Activated CD4-positive, alpha-beta T cell treated with anti-CD3 and anti-CD28 coated beads, Interleukin-2, amount 10 ng/mL, durations not matched to agents 24 days and 14 days (primary cell): ENCODE measurements at places on chromosomes 5 and 9. TPM values are rescaled to one million over a fixed set of nuclear protein-coding genes. Genes with fewer than 3 reads are reported as not detected.
A peak's percentile ranks its signal among the peaks of the same experiment; 100 is the strongest.

- H3K4me3 ChIP-seq: no peak overlapping the region
- no peaks in the 10 kb centered on the region for H3K4me1 ChIP-seq
- peaks cover 18% of the 10 kb centered on the region for H3K36me3 ChIP-seq
- no peak for DNase-seq
- H3K27me3 ChIP-seq: peaks cover 3% of the 10 kb centered on the region
Measured at GRCh38 chr5:151271336-151271735, 18.4 kb downstream of the GM2A start.

FOXB2 gene
- total RNA-seq: not detected in 2 replicates

DNA sequence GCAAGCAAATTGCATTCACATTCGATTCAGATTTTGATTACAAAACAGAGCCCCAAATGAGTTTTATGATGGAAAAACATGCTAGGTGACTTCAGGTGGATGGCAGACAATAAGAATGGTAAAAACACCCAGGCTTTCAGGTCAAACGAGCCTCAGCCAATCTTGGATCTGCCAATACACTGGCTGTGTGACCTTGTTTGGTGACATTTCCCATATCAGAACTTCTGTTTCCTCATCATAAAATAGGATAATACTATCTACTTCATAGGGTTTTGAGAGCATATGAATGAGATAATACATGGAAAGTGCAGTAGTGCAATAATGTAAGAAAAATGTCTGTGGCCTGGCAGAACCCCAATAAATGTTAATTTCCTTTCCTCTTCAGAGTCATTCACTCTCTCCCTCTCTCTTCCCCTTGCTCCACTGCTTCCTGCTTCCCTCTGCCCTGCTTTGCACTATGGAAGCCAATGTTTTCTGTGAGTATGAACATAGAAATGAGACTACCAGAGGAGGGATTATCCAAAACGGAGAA, 54.7 kb downstream of the SH3RF2 start:
- no peak overlapping the region for H3K4me3 ChIP-seq
- H3K27ac ChIP-seq: no peak overlapping the region
- no peak for DNase-seq
- no peaks in the 10 kb centered on the region for H3K4me1 ChIP-seq

GRCh38 chr5:44827681-44828080, 18.9 kb downstream of the MRPS30 start:
- H3K27me3 ChIP-seq: no peaks in the 10 kb centered on the region
- no peak overlapping the region for H3K27ac ChIP-seq
- no peak overlapping the region for H3K4me3 ChIP-seq
- peaks cover 27% of the 10 kb centered on the region for H3K36me3 ChIP-seq
- peaks cover under 1% of the 10 kb centered on the region for H3K4me1 ChIP-seq

ZNF79 gene
- total RNA-seq: 17.2 and 17.3 TPM in 2 replicates

- no peak for DNase-seq
- H3K4me3 ChIP-seq: no peak overlapping the region
- H3K27ac ChIP-seq: no peak overlapping the region
Measured at GRCh38 chr5:93100428-93100827, 480.6 kb downstream of the NR2F1-AS1 start.

GRCh38 chr9:78778861-78779374, 482.0 kb downstream of the PSAT1 start:
- no peaks in the 10 kb centered on the region for H3K4me1 ChIP-seq
- no peaks in the 10 kb centered on the region for H3K36me3 ChIP-seq

DMGDH gene
- not detected in 2 replicates for total RNA-seq

DNA sequence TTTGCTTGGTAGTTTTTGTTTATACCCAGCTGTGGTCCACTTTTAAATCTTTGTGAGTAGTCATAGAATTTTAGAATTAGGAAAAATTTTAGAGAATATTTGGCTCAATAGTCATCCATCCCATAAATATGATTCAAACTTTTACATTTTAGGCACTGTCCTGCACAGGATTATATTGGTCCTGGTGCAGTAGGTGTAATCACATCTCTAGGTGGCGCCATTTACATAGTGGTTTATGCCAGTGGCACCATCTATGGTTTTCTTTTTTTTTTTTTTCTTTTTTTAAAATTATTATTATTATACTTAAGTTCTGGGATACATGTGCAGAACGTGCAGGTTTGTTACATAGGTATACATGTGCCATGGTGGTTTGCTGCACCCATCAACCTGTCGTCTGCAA, 260.7 kb upstream of the KCNN2 start:
- no peaks in the 10 kb centered on the region for H3K36me3 ChIP-seq
- peak; percentile 51 for DNase-seq
- no peaks in the 10 kb centered on the region for H3K27me3 ChIP-seq
- no peaks in the 10 kb centered on the region for H3K4me1 ChIP-seq
- H3K4me3 ChIP-seq: no peak overlapping the region

- peaks cover 28% of the 10 kb centered on the region for H3K4me1 ChIP-seq
- no peak overlapping the region for H3K4me3 ChIP-seq
- H3K36me3 ChIP-seq: peaks cover 27% of the 10 kb centered on the region
- DNase-seq: no peak
- peak overlapping the region; percentile 78 for H3K27ac ChIP-seq
- H3K27me3 ChIP-seq: no peaks in the 10 kb centered on the region
Measured at GRCh38 chr9:35798658-35799374, 7.4 kb downstream of the NPR2 start.

GRCh38 chr5:155136216-155136850, 122.8 kb downstream of the KIF4B start:
- DNase-seq: no peak
- no peaks in the 10 kb centered on the region for H3K36me3 ChIP-seq
- H3K4me3 ChIP-seq: no peak overlapping the region
- H3K27ac ChIP-seq: no peak overlapping the region

- no peaks in the 10 kb centered on the region for H3K27me3 ChIP-seq
- H3K4me3 ChIP-seq: no peak overlapping the region
- DNase-seq: no peak
- no peaks in the 10 kb centered on the region for H3K36me3 ChIP-seq
- H3K4me1 ChIP-seq: peaks cover 2% of the 10 kb centered on the region
Measured at GRCh38 chr5:150119421-150120061, 33.2 kb upstream of the CSF1R start.

GRCh38 chr9:125747765-125748445, 732 bp downstream of the PBX3 start:
- peaks cover 23% of the 10 kb centered on the region for H3K27me3 ChIP-seq
- H3K4me1 ChIP-seq: peaks cover 30% of the 10 kb centered on the region
- DNase-seq: peak; percentile 83
- H3K4me3 ChIP-seq: peak overlapping the region; percentile 91

TMEM167A gene
- total RNA-seq: 82.0 and 87.4 TPM in 2 replicates

GRCh38 chr5:143890487-143890886, 78.5 kb downstream of the HMHB1 start:
- no peak overlapping the region for H3K27ac ChIP-seq
- no peak overlapping the region for H3K4me3 ChIP-seq
- no peaks in the 10 kb centered on the region for H3K36me3 ChIP-seq
- peaks cover 2% of the 10 kb centered on the region for H3K27me3 ChIP-seq

- DNase-seq: no peak
- H3K4me1 ChIP-seq: peaks cover 14% of the 10 kb centered on the region
- peaks cover 10% of the 10 kb centered on the region for H3K36me3 ChIP-seq
- no peak overlapping the region for H3K27ac ChIP-seq
- H3K27me3 ChIP-seq: no peaks in the 10 kb centered on the region
Measured at GRCh38 chr5:81182396-81183390, 50.4 kb upstream of the CKMT2 start.

DNA sequence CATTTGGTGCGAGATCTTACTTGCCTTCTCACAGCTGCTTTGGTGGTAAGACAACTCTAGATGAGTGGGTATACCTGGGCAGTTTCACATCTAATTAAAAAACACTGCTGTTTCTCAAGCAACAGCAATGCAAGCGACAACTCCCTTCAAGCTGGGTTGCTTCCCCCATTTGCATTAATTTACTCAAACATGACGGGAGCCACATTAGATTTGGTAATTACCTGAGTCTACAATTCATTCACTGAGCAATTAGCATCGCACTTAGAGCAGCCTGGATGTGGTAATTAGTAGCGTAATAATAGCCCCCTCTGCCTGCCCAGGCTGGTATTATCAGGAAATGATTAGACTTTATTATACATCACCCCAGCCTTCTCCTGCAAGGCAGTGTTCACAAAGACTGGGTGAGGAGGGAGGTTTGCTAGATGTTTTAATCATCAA, 73.4 kb downstream of the FBXO38 start:
- no peak for DNase-seq
- H3K4me3 ChIP-seq: no peak overlapping the region
- H3K27ac ChIP-seq: no peak overlapping the region
- H3K4me1 ChIP-seq: peaks cover 2% of the 10 kb centered on the region
- peaks cover 25% of the 10 kb centered on the region for H3K27me3 ChIP-seq
- no peaks in the 10 kb centered on the region for H3K36me3 ChIP-seq

GRCh38 chr5:135993880-135994636, 34.7 kb upstream of the TGFBI start:
- no peak for DNase-seq
- H3K4me1 ChIP-seq: no peaks in the 10 kb centered on the region
- H3K27me3 ChIP-seq: peaks cover 3% of the 10 kb centered on the region
- H3K36me3 ChIP-seq: no peaks in the 10 kb centered on the region

DNA sequence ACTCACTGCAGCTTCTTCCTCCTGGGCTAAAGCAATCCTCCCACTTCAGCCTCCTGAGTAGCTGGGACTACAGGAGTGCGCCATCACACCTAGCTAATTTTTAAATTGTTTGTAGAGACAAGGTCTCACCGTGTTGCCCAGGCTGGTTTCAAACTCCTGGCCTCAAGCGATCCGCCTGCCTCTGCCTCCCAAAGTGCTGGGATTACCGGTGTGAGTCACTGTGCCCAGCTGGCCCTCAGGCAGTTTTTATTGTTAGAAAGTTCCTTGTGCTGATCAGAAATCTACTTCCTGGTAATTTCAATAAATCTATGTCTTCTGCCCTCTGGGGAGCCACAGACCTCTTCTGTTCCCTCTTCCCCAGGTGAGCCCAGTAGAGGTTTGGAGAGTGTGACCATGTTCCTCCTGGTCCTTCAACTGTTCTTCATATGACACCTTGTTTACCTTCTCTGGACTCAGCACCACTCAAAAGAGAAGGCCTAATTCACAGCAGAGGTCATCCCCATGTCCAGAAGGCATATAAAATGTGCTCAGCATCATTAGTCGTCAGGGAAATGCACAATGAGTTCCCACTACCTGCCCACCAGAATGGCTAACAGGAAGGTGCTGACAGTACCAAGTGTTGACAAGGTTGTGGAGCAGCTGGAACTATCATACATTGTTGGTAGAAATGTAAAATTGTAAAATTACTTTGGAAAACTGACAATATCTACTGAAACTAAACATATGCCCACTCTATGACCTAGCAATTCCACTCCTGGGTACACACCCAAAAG, 10.4 kb downstream of the TMOD1 start:
- H3K27ac ChIP-seq: peak overlapping the region; percentile 82
- peaks cover 9% of the 10 kb centered on the region for H3K27me3 ChIP-seq
- peaks cover 15% of the 10 kb centered on the region for H3K4me1 ChIP-seq
- DNase-seq: no peak

IFNA2 gene
- not detected in 2 replicates for total RNA-seq

GRCh38 chr5:66875315-66875714, 279.1 kb downstream of the MAST4 start:
- no peak for DNase-seq
- peaks cover 6% of the 10 kb centered on the region for H3K36me3 ChIP-seq
- peaks cover 9% of the 10 kb centered on the region for H3K4me1 ChIP-seq
- no peaks in the 10 kb centered on the region for H3K27me3 ChIP-seq
- no peak overlapping the region for H3K27ac ChIP-seq

GRCh38 chr5:98779264-98779877, 5.9 kb downstream of the RGMB start:
- no peaks in the 10 kb centered on the region for H3K36me3 ChIP-seq
- H3K27me3 ChIP-seq: peaks cover 32% of the 10 kb centered on the region
- no peak overlapping the region for H3K27ac ChIP-seq
- no peak for DNase-seq
- H3K4me1 ChIP-seq: peaks cover 8% of the 10 kb centered on the region

LYRM7 gene
- total RNA-seq: 17.9 and 18.1 TPM in 2 replicates

- DNase-seq: no peak
- no peaks in the 10 kb centered on the region for H3K36me3 ChIP-seq
- H3K27ac ChIP-seq: no peak overlapping the region
- H3K27me3 ChIP-seq: peaks cover 3% of the 10 kb centered on the region
Measured at GRCh38 chr5:151570512-151571269, 20.4 kb downstream of the FAT2 start.

GRXCR2 gene
- not detected in 2 replicates for total RNA-seq

DNA sequence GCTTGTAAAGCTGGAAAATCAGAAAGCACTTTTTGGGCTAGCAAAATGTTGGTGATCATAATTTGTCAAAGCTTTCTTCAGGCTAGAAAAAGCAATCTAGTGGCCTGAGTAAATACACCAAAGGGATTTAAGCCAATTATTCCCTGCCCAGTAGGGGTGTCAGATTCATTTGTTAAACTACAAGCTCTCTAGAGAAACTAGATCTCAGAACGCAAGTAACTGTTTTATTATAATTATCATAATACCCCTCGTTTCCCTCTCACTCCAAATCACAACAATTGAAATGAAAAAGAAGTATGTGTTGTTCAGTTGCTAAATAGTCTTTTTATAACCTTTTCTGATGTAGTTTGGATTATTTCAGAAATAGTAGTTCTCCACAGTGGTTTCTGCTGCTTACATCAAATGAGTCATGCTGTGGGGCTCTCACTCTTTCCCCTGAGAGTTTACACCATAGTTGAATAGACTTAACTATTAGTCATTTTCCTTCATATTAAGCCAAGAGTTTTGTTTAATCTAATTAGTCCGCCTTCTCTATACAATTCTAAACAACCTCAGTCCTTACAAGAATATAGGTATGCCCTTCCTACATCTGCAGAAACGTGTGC, 918.6 kb upstream of the DMAC1 start:
- no peaks in the 10 kb centered on the region for H3K4me1 ChIP-seq
- H3K4me3 ChIP-seq: no peak overlapping the region
- no peak for DNase-seq
- H3K36me3 ChIP-seq: no peaks in the 10 kb centered on the region
- no peaks in the 10 kb centered on the region for H3K27me3 ChIP-seq

DNA sequence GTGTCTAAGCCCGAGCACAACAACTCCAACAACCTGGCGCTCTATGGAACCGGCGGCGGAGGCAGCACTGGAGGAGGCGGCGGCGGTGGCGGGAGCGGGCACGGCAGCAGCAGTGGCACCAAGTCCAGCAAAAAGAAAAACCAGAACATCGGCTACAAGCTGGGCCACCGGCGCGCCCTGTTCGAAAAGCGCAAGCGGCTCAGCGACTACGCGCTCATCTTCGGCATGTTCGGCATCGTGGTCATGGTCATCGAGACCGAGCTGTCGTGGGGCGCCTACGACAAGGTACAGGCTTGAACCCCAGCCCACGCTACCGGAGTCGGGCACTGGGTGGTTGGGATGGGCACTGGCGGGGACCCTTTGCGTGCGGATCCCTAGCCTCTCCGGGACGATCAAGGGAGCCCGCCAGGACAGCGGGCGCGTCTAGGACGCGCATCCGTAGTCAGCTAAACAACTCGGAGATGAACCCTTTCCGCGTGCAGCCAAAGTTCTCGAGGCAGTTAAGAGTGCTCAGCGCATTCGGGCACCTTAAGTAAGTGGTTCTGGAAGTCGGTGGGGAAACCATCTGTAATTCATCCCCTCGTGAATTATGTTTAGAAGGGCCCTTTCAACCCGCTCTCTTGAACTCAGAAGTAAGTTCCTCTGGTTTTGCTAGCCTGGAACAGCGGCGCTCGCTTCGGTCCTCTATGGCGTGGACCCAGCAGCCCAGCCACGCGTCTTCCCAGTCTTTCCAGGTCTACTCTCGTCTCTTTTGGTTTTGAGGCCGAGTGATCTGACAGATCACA, 1.3 kb downstream of the KCNN2 start:
- H3K4me3 ChIP-seq: peak overlapping the region; percentile 7
- peak overlapping the region; percentile 55 for H3K27ac ChIP-seq
- peaks cover 54% of the 10 kb centered on the region for H3K27me3 ChIP-seq
- no peak for DNase-seq
